Stimulated activated CD4-positive, alpha-beta T cell treated with anti-CD3 and anti-CD28 coated beads, Interleukin-1b, Interleukin-23, amount 100 ng/mL, for 1 hour (primary cell): ENCODE measurements at places on chromosomes 1 and 21.

DNA sequence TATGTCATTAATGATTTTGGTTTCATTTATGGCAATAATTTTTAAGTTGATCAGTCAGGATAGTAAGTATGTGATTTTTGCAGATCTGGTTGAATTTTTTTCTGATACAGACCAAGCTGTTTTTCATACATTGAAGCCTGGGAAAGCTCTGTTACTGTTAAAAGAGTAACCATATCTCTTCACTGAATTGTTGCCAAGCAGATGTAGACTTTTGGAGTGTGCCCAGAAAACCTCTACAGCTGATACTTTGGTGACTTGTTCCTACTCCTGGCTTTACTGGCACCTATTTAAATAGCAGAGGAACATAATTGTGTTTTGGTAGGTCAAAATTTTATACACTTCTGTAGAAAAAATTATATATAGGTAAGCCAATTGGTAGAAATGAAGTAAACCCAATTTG lies 49.4 kb downstream of the NFIA start:
- DNase-seq: no peak

GRCh38 chr21:33212159-33212851 lies 17.4 kb upstream of the IFNAR2 start:
- DNase-seq: no peak

DNA sequence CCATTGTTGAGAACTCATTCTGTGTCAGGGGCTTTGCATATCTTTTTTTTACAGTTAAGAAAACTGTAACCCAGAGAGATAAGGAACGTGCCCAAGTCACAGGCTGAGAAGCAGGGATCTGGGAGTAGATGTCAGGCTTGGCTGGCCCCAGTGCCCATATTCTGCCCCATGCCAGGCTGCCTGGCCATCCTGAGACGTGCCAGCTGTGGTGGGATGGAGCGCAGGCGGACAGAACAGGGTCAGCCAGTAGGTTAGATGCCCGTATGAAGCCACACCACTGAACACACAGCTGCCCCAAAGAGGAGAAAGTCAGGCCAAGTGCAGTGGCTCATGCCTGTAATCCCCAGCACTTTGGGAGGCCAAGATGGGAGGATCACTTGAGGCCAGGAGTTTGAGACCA lies 55.9 kb downstream of the SLC66A1 start:
- DNase-seq: no peak

DNA sequence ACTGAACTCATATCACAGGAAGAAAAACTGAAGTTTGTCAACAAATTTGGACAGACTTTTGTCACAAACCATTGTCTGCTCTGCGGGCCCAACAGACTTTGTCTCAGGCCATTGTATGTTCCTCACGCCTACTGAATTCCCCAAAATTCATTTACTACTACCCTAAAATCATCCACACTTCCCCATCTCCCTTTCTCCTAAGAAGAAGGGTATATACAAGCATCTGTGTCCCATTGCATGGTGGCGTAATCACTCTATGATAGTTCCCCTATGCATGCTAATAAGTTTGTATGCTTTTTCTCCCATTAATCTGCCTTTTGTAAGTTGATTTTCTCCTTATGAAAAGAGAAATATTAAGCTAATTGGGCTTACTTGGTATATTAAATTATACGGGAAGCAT lies 54.9 kb upstream of the ATF3 start:
- no peak for DNase-seq

DNA sequence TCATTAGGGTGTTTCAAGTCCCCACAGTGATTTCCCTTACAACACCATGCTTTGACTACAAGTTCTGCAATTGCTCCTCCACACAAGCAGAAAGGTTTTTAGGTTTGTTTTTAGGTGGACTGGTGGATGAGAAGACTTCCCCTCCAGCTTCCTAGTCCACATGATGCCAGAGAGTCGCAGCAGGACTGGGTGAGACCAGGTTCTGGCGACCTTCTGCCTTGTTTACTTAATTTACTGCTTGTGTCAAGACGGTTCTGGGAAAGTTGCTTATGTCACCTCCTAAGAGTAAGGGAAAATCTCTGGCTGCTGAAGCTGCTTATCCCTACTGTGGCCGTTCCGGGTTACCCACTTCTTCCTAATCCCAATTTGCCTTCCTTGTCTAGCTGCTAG lies 76.4 kb downstream of the GLUL start:
- DNase-seq: no peak
